Left cardiac atrium (tissue), 4 donors: ENCODE measurements at places on chromosomes 3 and 15.

- DNase-seq: no peak
Observed at GRCh38 chr3:10600726-10601125, 95.3 kb upstream of the ATP2B2 start.

DNA sequence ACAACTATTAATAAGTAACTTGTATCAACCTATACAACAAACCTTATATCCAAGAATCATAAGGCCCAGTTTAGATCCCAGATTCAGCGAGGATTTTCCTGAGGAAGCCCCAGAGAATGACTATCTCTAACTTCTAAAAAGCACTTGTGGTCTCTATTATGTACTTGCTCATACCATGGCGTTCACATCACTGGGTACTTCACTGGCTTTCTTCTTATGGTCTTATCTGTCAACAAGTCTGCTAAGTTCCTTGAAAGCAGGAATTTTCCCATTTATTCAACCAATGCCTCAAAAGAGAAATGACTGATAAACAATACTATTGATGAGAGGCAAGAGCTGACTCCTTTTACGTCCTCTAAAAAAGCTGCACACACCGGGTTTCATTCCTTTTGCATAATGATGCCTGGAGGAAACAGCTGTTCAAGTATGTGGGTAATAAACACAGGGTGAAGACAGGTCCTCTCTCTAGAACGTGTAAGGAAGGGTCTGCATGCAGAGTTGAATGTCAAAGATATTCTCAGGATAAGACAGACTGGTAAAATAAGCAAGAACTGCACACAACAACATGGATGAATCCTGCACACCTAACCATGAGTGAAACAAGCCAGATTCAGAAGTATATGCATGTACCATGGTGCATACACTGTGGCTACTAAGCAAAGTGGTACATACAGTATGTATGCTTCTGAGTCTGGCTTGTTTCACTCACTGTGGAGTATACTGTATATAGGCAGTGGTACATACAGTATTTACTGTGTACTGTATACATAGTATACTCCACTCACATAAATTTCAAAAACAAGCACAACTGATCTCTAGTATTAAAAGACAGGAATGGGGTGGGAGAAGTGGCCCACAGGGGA, 408.7 kb downstream of the SHQ1 start:
- DNase-seq: no peak

GRCh38 chr3:149442851-149443544, 31.5 kb upstream of the TM4SF4 start:
- DNase-seq: no peak

DNA sequence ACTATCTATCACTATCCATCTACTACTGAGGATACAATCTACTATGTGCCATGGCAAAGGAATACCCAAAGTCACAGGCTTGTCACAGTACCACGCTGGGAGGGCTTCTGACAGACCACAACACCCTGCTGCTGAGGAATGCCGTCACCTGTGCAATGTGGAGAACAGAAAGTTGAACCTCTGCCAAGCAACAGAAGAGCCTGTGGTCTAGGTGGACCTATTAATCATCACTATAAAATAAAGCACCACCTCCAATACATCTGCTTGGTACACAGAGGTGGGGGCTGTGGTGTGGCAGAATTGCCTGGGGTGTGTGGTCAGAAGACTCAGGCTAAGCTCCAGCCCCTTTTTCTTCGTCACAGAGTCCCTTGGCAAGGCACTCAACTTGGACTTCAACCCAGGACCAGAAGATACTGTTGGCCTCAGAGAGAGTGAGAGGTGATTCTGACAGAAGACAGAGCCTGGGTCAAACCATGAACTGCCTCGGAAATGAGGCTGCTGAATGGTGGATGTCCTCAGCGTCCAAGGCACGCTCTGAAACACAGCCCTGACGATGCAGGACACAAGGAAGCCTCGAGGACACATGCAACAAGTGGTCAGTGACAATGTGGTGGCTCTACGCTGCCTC, 189.4 kb upstream of the CHRNA7 start:
- DNase-seq: peak; percentile 28

DNA sequence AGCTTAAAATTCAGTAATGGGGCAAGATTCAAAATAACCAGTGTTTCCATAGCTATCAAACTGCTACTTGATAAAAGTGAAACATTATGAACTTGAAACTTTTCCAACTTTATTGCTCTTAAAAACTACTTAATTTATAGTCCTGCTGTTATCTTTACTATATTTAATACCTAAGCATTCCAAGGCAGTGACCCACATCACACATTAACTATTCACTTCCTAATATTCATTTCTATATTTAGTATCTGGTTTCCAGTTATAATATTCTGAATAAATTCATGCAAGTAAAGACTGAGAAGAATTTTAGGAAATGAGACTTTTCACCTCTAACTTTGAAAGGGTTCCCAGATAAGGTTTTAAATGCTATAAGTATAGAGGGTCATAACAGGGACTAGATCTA, 64.9 kb downstream of the UACA start:
- DNase-seq: no peak

DNA sequence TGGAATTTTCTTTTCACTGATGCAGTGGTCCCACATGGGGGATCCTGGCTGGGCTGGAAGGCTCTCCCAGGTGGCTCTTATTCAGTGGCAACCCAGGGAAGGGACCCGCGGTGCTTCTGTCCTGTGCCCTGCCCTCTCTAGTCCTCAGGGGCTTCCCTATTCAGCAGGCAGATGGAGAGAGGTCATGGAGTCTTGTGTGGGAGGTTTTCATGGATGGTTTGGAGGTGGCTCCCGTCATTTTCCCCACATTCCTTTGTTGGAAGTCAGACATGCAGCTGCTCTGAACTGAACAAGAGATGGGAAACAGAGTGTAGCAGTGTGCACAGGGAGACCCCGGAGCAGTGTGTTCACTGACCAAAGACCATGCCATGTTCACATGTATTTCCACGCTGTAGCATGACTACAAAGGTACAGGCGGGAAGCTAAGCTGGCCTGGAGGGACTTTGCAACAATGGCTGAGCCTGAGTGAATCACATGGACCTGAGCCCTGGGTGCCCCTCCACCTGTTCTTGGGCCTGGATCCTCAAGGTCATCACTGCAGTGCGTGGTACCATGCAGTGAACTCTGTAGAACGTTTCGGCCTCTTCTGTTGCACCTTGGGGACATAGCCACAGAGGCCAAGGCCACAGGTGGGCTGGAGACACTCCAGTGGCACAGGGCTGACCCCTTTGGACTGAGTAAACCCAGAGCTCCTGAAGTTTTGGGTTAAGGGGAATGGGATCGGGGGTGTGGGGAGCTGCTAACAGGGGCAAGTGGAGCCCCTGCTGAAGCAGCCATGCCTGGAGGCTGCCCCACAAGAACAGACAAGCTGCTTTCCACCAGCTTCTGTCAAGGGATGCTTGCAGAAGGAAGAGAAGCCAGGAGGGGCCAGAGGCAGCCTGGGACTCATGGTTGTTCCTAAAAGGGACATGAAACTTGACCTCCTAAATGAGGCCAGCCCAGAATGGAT, 123.0 kb downstream of the ASB7 start:
- no peak for DNase-seq

DNA sequence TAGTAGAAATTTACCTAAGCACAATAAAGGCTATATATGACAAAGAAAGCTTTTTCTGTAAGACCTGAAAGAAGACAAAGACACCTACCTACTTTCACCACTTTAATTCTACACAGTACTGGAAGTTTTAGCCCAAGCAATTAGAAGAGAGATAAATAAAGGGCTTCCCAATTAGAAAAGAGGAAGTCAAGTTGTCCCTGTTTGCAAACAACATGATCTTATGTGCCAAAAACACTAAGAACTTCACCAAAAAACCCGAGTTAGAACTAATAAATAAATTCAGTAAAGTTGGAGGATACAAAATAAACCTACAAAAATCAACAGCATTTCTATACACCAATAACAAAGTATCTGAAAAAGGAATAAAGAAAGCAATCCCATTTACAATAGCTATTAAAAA, 190.9 kb downstream of the NR2F2 start:
- no peak for DNase-seq

DNA sequence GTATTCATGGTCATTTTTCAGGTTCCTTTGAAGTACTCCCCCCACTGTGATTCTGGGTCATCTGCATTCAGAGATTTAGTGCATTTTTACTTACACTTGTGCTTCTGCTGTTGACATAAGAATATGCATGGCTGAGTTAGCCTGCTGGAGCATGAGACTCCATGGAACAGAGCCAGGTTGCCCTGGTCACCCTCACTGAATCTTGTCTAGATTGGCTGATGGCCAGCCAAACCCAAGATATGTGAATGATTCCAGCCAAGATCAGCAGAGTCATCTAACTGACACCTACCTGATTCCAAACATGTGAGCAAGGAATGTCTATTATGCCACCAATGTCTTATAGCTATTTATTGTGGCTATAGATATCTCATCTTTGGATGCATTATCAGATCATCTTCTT, 25.1 kb downstream of the DTWD1 start:
- peak; percentile 22 for DNase-seq

DNA sequence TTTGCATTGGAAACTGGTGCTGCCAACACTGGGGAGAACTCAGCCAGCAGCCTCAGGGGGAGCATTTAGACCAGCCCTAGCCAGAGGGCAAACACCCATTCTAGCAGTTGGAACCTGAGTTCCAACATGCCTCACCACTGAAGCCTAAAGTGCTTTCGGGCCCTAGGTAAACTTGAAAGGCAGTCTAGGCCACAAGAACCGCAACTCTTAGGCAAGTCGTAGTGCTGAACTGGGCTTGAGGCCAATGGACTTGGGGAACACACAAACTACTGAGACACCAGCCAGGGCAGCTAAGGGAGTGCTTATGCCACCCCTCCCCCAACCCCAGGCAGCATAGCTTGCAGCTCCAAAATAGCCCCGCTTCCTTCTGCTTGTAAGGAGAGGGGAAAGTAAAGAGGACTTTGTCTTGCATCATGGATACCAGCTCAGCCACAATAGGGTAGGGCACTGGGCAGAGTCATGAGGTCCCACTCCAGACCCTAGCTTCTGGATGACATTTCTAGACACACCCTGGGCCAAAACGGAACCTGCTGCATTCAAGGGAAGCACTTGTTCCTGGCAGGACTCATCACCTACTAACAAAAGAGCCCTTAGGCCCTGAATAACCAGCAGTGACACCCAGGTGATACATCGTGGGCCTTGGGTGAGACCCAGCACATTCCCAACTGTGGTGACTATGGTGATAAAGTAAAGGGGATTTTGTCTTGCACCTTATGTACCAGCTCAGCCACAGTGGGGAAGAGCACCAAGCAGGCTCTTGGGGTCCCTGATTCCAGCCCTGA, 37.3 kb upstream of the TEX9 start:
- DNase-seq: peak; percentile 14

GRCh38 chr3:11638495-11639358, 5.0 kb downstream of the VGLL4 start:
- DNase-seq: no peak

GRCh38 chr3:46946856-46947545, 29.5 kb downstream of the CCDC12 start:
- peak; percentile 50 for DNase-seq

DNA sequence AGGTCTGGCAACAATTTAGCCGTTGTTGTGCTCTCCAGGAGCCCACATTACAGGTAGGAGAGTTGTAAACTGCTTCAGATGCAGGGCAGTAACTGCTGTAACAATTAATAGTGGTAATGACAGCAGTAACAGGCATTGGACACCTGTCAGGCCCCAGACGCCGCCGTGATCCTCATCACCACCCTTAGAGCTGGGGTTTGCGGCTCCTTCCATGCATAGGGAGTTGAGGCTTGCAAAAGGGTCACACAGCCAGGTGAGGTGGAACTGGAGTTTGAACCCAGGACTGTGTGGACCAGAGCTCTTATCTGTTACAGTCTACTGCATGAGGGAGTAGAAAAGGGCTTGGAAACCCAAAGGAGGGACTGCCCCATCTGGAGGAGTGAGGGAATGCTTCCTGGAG, 26.8 kb upstream of the NR2C2 start:
- no peak for DNase-seq

GRCh38 chr3:123559040-123559861, 25.6 kb downstream of the HACD2 start:
- no peak for DNase-seq

- no peak for DNase-seq
Observed at GRCh38 chr3:29245441-29245840, 35.4 kb upstream of the RBMS3 start.

- DNase-seq: no peak
Observed at GRCh38 chr15:69439623-69440022, 13.0 kb upstream of the RPLP1 start.

DNA sequence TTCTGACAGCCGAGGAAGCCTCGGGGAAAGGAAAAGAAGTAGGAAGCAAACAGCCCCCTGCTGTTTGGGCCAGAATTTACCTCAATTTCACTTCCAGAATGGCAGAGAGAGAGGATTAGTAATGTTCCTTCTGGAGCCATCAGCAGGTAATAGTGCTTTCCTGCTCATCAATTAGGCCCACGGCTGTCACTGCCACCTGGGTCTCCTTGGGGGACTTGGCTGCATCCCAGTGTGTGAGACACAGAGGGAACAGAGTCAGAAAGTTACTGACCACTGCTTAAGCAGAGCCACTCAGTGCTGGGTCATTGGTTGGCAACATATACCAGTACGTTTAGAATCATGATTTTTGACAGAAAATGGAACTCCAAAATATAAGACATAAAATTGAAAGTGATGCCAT, 397.0 kb downstream of the EPHA3 start:
- no peak for DNase-seq

- DNase-seq: peak; percentile 70
Observed at GRCh38 chr3:46848271-46849044, 14.8 kb downstream of the MYL3 start.
